ENCODE measurements at places on chromosomes 2 and 18.

GRCh38 chr18:2906704-2907549, 60.1 kb downstream of the EMILIN2 start:
- DNase-seq, result no peak

- no peak for DNase-seq
These were observed 2.9 kb upstream of the TMSB10 start for GRCh38 chr2:84902526-84902925.

- no peak for DNase-seq
These were observed 79.3 kb downstream of the SH3RF3 start for GRCh38 chr2:109208071-109208950.

- no peak for DNase-seq
These were observed 426.3 kb upstream of the PKDCC start for GRCh38 chr2:41621563-41621962.

DNA sequence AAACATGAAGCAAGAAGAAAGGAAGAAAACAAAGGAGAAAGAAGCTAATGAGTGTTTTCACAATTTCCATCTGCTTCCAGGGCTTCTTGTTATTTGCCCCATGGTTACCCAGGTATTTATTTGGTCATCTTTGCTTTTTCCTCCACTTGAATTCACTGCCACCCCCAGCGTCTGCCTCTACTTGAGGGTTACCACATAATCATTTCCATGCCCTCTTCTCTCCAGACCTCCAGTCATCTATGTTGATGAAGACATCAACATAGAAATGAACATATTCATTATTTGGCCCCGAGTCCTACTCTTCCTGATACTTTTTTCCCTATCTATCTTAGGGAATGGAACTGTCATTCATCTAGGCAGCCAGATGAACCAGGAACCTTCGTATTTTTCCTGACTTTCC, 133.6 kb upstream of the CAVIN2 start:
- DNase-seq, result no peak

DNA sequence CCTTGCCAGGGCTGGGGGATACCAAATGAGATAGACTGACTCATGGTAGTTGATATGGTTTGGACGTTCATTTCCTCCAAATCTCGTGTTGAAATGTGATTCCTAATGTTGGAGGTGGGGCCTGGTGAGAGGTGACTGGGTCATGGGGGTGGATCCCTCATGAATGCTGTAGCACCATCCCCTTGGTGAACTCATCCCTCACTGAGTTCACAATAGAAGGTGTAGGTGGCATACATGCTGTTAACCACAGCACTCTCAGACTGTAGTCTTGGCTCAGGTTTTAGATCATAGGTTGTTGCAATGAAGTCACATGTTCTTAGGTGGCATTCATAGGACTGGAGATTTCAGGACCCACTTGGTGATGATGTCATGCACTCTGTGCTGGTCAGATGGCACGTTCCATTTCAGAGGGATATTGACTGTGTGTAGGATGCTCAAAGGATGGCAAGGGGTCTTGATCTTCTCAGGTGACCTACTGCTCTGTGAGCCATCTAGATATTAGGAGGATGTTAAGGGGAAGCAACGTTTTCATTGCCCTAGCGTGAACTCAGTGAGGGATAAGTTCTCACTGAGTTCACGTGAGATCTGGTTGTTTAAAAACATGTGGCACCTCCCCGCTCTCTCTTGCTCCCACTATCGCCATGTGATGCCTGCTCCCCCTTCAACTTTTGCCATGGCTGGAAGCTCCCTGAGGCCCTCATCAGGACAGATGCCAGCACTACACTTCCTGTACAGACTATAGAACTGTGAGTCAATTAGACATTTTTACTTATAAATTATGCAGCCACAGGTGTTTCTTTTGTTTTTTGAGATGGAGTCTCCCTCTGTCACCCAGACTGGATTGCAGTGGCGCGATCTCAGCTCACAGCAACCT, 73.8 kb upstream of the ACAA2 start:
- no peak for DNase-seq

DNA sequence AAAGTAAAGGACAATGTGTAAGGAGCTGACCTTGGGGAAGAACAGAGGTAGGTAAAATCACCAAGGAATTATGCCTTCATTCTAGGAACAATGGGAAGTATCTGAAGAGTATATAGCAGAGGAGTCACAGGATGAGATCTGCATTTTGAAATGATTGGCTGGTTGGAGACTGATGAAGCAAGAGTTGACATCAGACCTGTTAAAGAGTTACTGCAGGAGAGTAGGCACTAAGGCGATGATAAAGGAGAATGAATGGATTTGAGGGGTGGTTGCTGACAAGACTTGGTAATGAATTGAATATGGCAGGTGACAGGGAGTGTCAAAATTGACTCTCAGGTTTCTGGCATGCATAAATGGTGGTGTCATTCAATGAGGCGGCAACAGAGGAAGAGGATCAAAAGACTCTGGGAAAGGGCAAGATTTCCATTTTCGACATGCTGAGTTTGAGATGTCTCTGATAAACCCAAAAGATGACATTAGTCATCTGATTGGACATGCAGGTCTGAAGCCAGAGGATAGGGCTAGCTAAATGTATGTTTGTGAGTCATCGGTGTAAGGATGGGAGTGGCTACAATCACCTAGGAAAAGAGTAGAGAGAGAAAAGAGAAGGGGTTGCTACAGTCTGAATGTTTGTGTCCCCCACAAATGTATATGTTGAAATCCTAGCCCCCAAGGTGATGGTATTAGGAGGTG, 236.5 kb downstream of the DYM start:
- no peak for DNase-seq

DNA sequence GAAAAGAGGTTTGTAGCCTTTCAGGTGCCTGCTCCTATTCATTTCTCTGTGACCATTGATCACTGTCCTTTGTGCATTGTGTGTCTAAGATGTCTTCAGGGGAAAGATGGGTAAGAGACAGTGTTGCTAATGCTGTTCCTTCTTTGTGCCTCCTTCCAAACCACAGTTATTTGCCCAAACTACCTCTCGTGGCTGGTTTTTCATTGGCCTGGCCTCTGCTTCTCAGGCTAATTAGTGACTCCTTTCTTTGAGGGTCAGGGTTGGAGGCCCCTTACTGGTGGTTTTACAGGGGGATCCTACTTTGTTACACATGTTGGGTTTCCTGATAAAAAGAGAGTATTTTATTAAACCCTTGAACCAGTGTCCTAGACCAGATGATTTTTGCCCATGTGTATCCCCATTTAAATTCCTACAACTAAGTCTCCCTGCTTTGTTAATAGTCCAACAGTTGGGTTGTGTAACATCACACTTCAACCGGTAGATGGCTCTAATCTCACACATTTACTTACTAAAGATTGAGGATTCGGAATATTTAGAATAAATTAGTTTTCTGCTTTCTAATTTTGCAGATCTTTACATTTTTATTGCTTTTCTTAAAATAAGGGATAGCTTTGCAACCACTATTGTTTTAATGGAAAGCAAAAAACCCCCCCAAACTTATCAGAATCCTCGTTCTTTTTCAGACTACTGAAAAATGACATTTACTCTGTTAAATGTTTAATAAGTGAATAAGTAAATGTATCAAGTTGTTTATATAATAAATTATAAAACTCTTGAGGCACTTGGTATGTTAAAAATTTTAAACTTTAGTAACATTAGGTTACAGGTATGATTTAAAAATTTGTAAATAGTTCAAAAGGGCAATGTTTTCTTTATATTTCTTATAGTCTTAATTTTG, 2.4 kb downstream of the MARS2 start:
- peak; percentile 48 for DNase-seq

GRCh38 chr2:205540036-205540435, 142.3 kb upstream of the NRP2 start:
- DNase-seq, result no peak

DNA sequence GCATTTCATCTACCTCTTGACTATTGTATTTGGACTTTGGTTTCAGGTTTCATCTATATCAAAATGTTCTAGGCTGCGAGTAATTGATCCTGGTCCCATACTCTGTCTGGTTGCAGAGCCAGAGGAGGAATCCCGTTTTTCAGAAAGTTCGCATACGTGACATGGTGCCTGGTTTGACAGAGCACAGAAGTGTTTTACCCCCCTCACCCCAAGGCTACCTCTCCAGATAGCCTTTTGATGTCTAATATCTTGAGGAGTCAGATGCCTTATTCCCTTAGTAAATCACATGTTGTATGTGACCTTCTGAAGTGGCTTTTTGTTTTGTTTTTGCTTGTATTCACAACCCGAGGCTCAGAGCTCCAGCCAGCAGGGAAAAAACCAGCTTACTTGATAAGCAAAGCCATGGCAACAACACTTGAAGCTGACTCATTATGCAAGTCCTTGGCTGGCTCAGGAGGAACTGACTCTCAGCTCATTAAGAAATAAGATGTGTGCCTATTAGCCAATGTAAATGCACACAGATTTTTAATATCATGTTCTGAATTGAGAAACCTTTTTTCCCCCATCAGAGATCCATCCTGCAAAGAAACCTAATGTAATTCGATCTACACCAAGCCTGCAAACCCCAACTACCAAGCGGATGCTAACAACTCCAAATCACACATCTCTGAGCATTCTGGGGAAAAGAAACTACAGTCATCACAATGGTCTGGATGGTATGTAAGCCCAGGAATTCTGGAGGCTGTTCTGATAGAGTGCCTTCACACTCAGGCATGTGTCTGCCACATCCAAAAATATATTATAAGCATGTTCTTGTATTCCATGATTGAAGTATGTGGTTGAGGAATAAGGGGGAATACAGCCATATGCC, 41.4 kb downstream of the OXER1 start:
- peak; percentile 78 for DNase-seq

DNA sequence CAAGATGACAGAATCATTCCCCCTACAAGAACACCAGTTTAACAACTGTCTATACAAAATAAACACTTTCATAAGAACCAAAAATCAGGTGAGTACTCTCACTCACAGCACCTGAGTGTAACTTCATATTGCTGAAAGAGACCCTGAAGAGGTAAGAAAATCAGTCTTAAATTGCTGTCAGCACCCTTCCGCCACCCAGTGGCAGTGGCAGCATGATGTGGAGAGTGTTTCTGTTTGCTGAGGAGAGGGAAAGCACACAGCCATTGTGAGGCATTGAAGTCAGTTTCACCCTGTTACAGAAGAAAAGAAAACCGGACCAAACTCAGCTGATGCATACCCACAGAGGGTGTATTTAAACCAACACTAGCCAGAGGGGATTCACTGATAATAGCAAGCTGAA, 1240.8 kb upstream of the CRIM1 start:
- DNase-seq, result no peak

DNA sequence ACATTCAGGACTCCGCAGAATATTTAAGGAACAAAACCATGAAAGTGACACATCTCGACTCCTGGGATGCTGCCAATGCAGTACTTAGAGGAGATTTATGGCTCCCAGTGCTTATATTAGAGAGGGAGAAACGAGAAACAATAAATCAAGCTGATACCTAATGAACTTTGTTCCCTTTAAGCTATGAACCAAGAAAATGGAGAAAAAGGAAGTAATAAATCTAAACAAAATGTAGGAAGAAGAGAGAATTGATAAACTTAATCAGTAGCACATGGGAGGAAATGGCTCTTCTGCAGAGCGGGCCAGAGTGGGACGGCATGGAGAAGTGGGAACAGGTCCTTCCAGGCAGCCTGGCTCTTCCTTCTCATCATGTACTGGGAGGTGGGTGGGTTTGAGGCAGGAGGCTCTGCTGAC, 42.7 kb downstream of the NPPC start:
- DNase-seq, result no peak

GRCh38 chr2:9310798-9311197, 104.2 kb downstream of the ASAP2 start:
- DNase-seq, result peak; percentile 12

Data from foreskin melanocyte (primary cell).